ENCODE measurements at places on chromosomes 16 and 17.

- peak; percentile 67 for DNase-seq
Observed at GRCh38 chr17:76623271-76624146, 20.0 kb downstream of the ST6GALNAC1 start.

- DNase-seq = no peak
Observed at GRCh38 chr16:66502020-66502913, 47.7 kb downstream of the TK2 start.

- no peak for DNase-seq
Observed at GRCh38 chr16:89170346-89171215, 967 bp upstream of the CDH15 start.

DNA sequence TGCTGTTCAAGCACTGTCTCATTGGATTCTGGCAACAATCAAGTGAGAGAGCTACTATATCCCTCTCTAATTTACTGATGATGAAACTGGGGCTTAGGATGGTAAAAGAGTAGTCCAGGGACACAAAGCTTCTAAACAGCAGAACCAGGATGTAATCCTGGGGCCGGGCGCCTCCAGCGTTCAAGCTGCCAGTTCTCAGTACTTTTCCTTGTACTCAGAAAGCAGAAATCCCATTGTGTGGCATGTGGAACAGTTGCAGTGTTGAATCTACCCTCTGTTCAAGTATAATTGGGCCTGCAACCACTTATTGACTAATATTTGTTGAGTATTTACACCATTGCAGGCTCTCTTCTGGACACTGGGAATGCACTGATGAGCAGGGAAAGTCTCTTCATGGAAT lies 14.5 kb upstream of the CDH13 start:
- no peak for DNase-seq

DNA sequence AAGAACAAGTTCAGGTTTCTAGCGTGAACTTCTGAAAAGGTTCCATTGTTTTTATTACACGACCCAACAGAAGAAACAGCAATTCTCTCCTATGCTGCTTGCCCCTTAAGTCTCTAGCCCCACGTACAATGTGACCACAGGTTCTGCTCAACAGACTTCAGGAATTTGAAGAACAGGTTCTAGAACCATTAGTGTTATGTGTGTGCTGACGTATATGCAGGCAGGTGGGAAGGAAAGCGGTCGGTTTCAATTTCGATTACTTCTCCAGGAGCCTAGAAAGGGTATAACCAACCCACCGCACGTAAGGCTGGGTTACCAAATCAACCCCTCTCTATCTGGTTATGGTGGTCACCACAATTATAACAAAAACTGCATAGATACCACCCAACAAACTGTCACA lies 39.4 kb downstream of the XPO6 start:
- no peak for DNase-seq

- DNase-seq = no peak
Observed at GRCh38 chr16:67312719-67313118, 13.8 kb downstream of the KCTD19 start.

DNA sequence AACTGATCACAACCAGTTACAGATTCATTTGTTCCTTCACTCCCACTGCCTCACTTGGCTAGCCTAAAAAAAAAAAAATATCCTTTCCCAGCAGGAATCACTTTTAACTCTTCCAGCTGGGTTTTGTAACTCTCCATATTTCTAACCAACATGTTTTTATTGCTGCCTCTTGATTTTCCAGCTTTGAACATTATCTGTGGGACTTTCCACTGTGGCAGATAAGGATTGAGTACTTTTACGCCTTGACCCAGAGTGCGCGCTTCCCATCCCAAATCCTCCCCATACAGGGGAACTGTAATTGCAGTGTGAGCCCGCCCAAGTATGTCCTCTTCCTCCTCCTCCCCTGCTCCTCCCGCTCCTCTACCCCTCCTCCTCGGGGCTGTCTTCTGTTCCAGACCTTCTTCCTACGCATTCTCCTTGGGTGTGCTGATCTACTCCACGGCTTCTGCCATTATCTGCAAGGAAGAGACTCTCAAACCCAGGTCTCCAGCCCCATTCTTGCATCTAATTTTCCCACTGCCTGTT lies 43.4 kb downstream of the CYB5D2 start:
- no peak for DNase-seq
